Esophagus squamous epithelium (tissue), 5 donors: ENCODE measurements at places on chromosomes 3 and 15. TPM values are rescaled to one million over a fixed set of nuclear protein-coding genes. Genes with fewer than 3 reads are reported as not detected.

GRCh38 chr3:45269952-45270351 lies 43.9 kb upstream of the TMEM158 start:
- DNase-seq: no peak

GRCh38 chr3:88991496-88991895 lies 115.9 kb upstream of the EPHA3 start:
- no peak for DNase-seq

DNA sequence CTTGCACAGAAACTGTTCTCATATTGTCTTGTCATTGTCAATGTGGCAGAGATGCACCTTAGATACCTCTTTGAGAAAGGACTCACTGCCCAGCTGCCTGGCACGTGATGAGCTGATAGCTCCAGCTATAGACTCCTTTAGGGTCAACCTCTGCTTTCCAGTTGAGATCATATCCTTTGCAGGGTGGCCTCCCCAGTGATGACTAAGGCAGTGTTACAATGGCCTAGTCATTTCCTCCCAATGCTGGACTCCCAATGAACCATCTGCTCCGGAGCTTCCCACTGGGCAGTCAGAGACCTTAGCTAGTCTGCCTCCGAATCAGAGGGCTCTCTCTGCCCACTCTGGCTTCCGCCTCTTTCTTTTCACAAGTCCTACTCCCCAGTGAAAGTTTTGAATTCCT lies 79.5 kb downstream of the CHRD start:
- DNase-seq: no peak

UBAP1L gene
- 1.7 TPM for total RNA-seq

- DNase-seq: no peak
These were observed 177.7 kb downstream of the ZNF385D start for GRCh38 chr3:21573291-21573690.

GRCh38 chr15:33453761-33454160 lies 143.0 kb downstream of the RYR3 start:
- DNase-seq: no peak

TUSC7 gene
- not detected for total RNA-seq

DNA sequence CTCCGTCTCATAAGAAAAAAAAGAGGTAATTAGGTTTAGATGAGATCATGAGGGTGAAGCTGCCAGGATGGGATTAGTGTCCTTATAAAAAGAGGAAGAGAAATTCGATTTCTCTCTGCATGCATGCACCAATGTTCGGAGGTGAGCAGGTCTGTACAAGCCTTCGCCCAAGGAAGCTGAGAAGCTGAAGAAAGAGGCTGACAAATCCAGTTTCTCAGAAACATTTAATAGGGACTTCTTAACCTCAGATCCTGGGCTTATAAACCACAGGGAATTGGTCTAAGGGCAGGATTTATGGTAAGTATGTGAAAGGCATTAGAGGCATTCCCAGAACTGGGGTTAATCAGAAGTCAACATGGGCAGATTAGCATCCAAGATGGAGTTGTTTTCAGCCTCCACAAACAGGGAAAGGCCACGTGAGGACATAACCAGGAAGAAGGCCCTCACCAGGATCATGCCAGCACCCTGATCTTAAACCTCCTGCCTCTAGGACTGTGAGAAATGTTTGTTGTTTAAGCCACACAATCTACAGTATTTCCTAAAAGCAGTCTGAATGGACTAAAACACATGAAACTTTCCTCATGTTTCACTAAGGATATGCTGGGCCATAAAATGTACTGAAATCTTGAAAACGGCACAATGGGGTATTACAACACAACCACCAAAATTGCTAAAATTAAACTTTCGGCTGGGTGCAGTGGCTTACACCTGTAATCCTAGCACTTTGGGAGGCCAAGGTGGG lies 11.3 kb downstream of the SHISA5 start:
- no peak for DNase-seq

GRCh38 chr15:33132722-33133345 lies 61.7 kb downstream of the FMN1 start:
- no peak for DNase-seq

GPR176 gene
- 1.1 TPM for total RNA-seq

SAMD7 gene
- not detected for total RNA-seq

DNA sequence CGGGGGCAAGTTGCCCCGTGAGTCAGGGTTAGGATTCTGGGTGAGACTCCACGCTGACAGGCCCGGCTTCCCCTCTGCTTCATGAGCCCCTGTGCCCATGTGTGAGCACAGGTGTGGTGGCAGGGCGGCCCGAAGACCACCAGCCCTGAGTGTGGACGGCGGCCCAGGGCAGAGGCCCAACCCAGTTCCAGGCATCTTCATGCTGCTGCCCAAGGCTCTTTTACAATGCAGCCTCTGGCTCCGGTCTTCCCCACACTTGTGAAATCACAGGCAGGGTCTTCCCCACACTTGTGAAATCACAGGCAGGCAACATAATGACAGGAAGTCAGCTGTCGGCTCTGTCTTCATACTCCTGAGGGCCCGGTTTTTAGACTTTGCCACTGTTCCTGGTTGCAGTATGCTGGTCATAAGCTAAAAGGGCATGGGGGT lies 78.8 kb downstream of the AAGAB start:
- no peak for DNase-seq

MYRIP gene
- total RNA-seq: 3.1 TPM

DNA sequence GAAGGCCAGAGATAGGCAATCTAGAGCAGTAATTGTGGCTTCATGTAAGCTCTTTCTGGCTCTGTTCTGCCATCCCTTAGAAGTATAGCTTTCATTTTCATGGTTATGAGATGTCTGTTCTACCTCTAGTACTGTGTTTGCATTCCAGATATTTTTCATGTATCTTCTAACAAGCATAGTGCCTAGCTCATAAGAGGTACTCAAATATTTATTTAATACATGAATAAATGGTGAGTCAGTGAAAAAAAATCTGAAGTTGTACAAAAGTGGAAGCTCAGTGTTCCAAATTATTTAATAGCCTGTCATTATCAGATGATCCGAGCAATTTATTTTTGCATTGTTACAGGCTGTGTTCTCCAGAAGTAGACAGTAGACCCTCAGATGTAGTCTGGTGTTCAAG lies 64.3 kb downstream of the OXSM start:
- DNase-seq: no peak

ATP2B2 gene
- 0.57 TPM for total RNA-seq
